CD4-positive, CD25-positive, alpha-beta regulatory T cell (primary cell): ENCODE measurements at places on chromosomes 2 and 18. TPM values are rescaled to one million over a fixed set of nuclear protein-coding genes. Genes with fewer than 3 reads are reported as not detected.

Gene ZNF385B
- not detected for total RNA-seq

- peak overlapping the region; percentile 9 for H3K27ac ChIP-seq
- H3K36me3 ChIP-seq = no peaks in the 10 kb centered on the region
- DNase-seq = no peak
These were observed 25.5 kb upstream of the NFE2L2 start for GRCh38 chr2:177289824-177290628.

GRCh38 chr18:44699572-44700261 lies 19.0 kb downstream of the SETBP1 start:
- DNase-seq = no peak
- H3K36me3 ChIP-seq = no peaks in the 10 kb centered on the region
- H3K4me1 ChIP-seq = no peaks in the 10 kb centered on the region
- H3K27ac ChIP-seq = no peak overlapping the region
- no peaks in the 10 kb centered on the region for H3K27me3 ChIP-seq
- no peak overlapping the region for H3K4me3 ChIP-seq

Gene FER1L5
- not detected for total RNA-seq

Gene POTEI
- total RNA-seq = not detected

GRCh38 chr2:41909584-41909983 lies 138.2 kb upstream of the PKDCC start:
- H3K27me3 ChIP-seq = peaks cover 10% of the 10 kb centered on the region
- no peak overlapping the region for H3K27ac ChIP-seq
- no peaks in the 10 kb centered on the region for H3K4me1 ChIP-seq
- H3K36me3 ChIP-seq = no peaks in the 10 kb centered on the region

DNA sequence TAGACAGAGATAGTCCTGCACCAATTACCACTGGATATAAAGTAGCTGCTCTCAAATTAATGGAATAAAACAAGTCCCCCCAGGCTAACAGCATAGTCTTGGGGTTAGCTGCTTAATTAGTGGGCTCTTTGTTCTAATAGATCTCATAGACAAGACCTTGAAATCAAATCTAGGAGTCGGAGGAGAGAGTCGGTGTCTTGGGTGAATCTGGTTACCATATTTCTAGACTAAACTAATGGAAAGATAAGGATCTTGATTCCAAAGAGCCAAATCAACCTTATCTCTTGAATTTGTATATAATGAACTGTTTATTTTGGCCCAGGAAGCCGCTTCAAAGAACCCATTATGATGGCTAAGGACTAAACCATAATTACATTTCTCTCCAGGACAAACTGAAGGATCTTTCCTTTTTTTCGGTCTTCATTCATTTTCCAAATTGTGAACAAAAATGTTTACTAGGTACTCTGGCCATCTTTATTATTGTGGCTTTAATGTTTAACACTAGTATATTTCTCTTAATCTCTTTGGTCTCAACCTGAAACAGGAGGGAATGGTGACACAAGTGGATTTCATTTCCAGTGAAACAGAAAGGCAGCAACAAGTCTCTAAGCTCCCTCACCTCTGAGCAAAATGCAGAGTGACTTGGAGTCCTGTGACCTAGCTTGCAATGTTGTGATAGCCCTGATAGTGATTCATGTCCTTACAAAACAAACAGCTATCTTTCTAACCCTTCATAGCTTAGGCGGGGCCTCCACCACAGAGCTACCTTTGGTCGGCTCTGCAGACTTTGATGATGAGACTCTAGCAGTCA lies 137.9 kb upstream of the PARD3B start:
- no peak for DNase-seq
- peaks cover 3% of the 10 kb centered on the region for H3K27me3 ChIP-seq
- H3K4me3 ChIP-seq = no peak overlapping the region
- no peaks in the 10 kb centered on the region for H3K36me3 ChIP-seq
- H3K4me1 ChIP-seq = no peaks in the 10 kb centered on the region

DNA sequence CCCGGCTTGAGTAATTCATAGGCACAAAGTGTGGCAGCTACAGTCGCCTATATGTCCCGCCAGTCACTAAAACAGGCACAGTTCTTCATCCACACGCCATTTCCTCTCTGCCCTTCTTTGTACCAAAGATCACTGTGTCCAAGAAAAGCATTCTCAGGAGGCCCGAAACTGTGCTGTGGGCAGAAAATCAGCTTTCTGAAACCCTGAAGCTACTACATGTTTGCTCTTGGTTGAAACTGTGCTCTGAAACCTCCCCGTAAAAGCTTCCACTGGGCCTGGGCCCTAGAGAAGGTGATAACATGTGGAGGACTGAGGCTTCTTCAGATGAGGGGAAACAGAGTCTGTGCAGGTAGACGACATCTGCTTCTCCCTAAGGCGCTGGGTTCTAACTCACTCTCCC lies 75.6 kb upstream of the ID2 start:
- H3K36me3 ChIP-seq = no peaks in the 10 kb centered on the region
- no peaks in the 10 kb centered on the region for H3K4me1 ChIP-seq
- no peak for DNase-seq
- H3K4me3 ChIP-seq = no peak overlapping the region

DNA sequence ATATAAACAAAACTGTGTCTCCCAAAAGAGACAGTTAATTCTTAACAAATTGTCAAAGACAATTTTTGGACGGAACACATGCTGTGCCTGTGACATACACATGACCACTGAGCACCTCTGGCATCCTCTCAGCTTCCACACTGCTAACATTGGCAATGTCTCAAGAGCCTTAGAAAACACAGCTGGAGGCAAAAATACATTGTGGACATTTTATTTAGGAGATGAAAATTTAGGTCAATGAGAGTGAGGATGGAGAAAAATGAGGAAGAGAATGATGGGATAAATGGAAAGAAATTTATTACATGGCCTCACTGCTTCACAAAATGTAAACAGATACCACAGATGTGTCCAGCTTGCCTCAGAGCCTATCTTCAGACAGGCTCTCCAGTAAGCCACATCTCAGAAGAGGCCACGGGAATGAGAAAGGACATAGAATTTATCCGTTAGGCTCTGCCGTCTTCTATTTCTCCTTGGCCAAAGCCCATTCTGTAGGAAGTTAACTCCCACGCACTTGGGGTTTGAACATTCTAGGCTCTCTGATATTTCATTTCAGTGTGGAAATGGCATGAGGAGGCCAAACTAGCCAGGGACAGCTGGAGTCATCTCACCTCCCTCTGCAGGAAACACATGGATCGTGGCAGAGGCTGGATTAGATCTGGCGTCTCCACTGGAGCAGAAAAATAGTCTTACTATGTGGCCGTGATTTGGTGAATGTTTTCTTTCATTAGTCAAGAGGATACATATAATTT lies 519.4 kb upstream of the DSEL start:
- H3K36me3 ChIP-seq = no peaks in the 10 kb centered on the region
- no peak overlapping the region for H3K4me3 ChIP-seq
- no peaks in the 10 kb centered on the region for H3K27me3 ChIP-seq
- H3K4me1 ChIP-seq = no peaks in the 10 kb centered on the region
- no peak overlapping the region for H3K27ac ChIP-seq

- no peak overlapping the region for H3K27ac ChIP-seq
- H3K27me3 ChIP-seq = no peaks in the 10 kb centered on the region
- no peak overlapping the region for H3K4me3 ChIP-seq
- H3K36me3 ChIP-seq = no peaks in the 10 kb centered on the region
These were observed 63.3 kb upstream of the ZNF804A start for GRCh38 chr2:184534986-184535385.

- no peak for DNase-seq
- no peaks in the 10 kb centered on the region for H3K36me3 ChIP-seq
- no peaks in the 10 kb centered on the region for H3K27me3 ChIP-seq
- peak overlapping the region; percentile 43 for H3K27ac ChIP-seq
These were observed 105.3 kb upstream of the ANKRD30BL start for GRCh38 chr2:132267105-132267497.

Gene ING5
- total RNA-seq = 64.8 TPM

- no peak overlapping the region for H3K27ac ChIP-seq
- H3K4me1 ChIP-seq = peaks cover 68% of the 10 kb centered on the region
- H3K36me3 ChIP-seq = no peaks in the 10 kb centered on the region
These were observed 8.6 kb upstream of the NCK2 start for GRCh38 chr2:105736145-105736544.

DNA sequence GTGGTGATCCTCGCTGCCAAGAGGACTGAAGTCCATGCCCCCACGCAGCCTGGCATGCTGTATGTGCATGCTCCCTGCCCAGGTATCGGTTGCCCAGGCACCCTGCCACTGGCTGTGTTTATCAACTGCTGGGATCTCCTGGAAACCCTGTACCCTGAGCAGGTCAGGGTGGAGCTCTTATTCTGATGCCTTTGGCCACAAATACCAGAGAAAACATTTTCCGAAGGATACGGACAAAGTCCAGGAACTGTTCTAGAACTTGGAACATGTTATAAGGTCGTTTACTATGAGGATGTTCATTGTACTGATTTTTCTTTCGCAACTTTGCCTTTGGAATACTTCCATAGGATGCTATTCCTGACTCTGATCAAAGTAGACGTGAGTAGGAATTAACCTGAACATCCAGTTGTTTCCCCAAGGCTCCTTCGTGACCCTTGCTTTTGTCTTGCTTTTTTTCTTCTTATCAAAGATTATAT lies 55.2 kb downstream of the TMEM17 start:
- DNase-seq = no peak
- no peak overlapping the region for H3K27ac ChIP-seq
- H3K36me3 ChIP-seq = no peaks in the 10 kb centered on the region
- H3K4me3 ChIP-seq = no peak overlapping the region
- no peaks in the 10 kb centered on the region for H3K27me3 ChIP-seq

Gene PRKAG3
- total RNA-seq = not detected

Gene ST8SIA3
- total RNA-seq = not detected

DNA sequence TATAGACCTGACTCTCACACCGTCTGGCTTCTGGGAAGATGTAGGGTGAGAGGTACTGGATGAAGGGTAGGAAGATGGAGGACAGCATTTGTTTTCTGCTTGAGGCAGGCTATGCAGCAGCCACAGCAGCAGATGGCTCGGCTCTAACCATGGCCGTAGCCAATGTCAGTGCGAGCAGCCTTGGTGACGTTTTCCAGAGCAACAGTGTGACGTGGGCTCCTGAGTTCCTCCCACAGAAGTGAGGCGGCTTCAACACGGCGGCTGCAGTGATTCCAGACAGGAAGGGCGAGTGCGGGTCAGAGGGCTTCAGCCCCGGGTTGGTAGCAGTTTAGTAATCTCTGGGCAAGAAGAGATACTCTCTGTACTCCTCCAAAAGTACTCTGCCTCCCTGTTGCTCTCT lies 133.0 kb upstream of the MYT1L start:
- DNase-seq = no peak
- H3K4me3 ChIP-seq = no peak overlapping the region
- H3K27me3 ChIP-seq = no peaks in the 10 kb centered on the region

- no peak overlapping the region for H3K4me3 ChIP-seq
- H3K36me3 ChIP-seq = no peaks in the 10 kb centered on the region
- DNase-seq = no peak
- no peak overlapping the region for H3K27ac ChIP-seq
- no peaks in the 10 kb centered on the region for H3K27me3 ChIP-seq
- H3K4me1 ChIP-seq = no peaks in the 10 kb centered on the region
These were observed 144.3 kb downstream of the FIGN start for GRCh38 chr2:163591461-163591860.

- no peak overlapping the region for H3K4me3 ChIP-seq
- no peak overlapping the region for H3K27ac ChIP-seq
- peaks cover 65% of the 10 kb centered on the region for H3K36me3 ChIP-seq
- no peaks in the 10 kb centered on the region for H3K4me1 ChIP-seq
- H3K27me3 ChIP-seq = no peaks in the 10 kb centered on the region
- DNase-seq = no peak
These were observed 55.7 kb upstream of the KCNG2 start for GRCh38 chr18:79742076-79742475.
